Fibroblast of lung (primary cell): ENCODE measurements at places on chromosomes 4 and X.
A peak's percentile ranks its signal among the peaks of the same experiment; 100 is the strongest.

- H3K27me3 ChIP-seq = no peaks in the 10 kb centered on the region
- H3K36me3 ChIP-seq = no peaks in the 10 kb centered on the region
- peak; percentile 85 for DNase-seq
- H3K27ac ChIP-seq = no peak overlapping the region
These were observed 123.2 kb upstream of the LNX1 start for GRCh38 chr4:53714236-53715140.

DNA sequence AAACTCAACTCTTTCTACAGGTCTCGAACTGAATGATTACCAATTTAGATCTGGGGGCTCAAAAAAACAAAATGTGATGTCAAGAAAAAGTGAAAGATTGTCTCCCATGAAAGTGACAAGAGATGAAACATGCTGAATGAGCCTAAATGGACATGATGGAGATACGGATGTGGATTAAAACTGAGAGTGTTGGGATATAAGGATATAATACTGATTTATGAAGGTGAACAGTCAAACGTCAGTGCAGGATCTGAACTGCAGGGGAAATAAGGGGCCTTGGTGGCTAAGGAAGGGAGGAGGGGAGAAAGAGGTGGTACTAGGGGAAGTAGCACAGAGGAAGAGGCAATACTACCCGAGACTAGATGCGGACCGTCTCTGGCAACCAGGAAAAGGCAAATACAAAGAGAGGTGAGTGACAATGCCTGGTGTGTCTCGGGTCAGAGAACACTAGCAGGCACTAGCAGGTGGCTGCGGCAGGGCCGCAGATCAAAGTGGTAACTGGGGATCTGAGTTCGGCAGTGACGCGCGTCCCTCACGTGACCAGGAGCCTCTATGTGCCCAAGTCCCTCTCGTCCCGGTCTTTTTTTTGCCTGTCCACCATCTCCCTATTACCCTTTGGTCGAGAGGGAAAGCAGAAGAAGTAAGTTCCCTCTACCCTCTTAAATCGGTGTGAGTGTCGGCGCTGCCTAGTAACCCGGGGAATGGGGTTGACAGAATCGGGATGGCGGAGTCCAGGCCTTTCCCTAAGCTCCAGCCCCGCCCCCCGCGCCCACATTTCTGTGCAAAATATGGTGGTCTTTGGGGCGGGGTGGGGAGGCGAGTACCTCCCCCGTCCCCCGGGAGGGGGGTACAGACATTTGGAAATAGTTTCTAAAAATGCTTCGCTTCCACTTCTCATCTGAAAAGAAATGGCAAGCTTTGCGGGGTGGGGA is at the start of gene TCEAL1:
Gene TCEAL1, plus strand, starts transcription at position 590 of the 932 bp plus-strand sequence. CDS start 942 bp downstream, outside the sequence.
- no peaks in the 10 kb centered on the region for H3K4me1 ChIP-seq
- no peaks in the 10 kb centered on the region for H3K36me3 ChIP-seq
- H3K27me3 ChIP-seq = no peaks in the 10 kb centered on the region
- H3K4me3 ChIP-seq = peak within 1 kb of the TSS; percentile 64

DNA sequence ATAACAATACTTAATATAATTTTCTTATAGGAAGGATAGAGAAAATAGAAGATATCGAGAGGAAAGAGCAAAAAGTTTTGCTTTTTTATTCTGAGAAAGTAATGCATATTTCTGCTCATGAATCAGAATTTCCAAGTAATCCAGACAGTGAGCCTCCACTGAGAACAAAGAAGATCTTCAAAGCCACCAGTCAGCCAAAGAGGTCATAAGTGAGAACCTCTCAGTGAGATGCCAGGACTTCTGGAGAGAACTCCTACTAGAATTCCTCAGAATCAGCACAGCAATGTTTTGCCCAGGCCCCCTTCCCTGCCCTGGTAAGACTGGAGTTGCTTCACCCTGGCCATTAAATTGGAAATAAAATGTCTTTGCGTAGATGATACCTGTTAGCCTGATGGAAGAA is 254.4 kb upstream of the FAT4 start:
- no peak overlapping the region for H3K27ac ChIP-seq
- no peak overlapping the region for H3K4me3 ChIP-seq
- H3K27me3 ChIP-seq = no peaks in the 10 kb centered on the region
- no peak for DNase-seq
- H3K36me3 ChIP-seq = no peaks in the 10 kb centered on the region
- no peaks in the 10 kb centered on the region for H3K4me1 ChIP-seq

DNA sequence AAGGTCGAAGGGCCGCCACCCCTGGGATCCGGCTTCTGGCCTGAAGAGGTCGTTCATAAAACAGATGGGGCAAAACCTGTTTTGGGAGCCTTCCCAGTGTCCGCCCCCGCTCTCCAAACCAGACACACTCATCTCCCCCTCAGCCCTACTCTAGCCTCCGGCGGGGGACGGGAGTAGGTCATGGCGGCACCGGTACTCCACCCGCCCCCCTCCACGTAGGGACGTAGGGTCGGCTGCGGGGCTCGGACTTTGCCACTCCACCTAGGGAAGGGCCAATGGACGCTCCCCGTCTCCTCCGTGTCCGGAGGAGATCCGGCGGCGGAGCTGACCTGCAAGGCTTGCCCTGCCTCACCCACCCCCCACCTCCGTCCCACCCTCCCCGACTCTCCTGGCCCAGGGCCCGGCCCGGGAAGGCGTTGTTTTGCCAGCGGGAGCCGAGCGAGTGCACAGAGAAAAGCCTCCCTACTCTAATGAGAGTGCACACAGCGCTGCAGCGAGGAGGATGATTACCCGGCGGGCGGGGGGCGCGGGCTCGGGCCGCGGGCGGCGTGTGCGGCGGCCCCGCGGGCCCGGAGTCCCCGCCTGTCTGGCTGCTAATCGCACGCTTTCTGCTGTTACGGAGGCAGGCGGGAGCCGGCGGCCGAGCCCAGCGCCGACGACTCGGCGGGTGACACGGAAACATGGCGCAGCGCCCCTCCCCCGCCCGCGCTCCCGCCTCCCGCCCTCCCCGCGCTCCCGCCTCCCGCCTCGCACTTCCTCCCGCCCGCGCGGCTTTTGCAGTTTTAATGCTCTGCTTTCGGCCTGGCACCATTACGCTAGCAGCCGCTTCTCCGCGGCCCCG is 8.3 kb upstream of the BCOR start:
- no peaks in the 10 kb centered on the region for H3K36me3 ChIP-seq
- H3K27me3 ChIP-seq = no peaks in the 10 kb centered on the region
- H3K4me1 ChIP-seq = peaks cover 3% of the 10 kb centered on the region
- H3K4me3 ChIP-seq = peak overlapping the region; percentile 54

DNA sequence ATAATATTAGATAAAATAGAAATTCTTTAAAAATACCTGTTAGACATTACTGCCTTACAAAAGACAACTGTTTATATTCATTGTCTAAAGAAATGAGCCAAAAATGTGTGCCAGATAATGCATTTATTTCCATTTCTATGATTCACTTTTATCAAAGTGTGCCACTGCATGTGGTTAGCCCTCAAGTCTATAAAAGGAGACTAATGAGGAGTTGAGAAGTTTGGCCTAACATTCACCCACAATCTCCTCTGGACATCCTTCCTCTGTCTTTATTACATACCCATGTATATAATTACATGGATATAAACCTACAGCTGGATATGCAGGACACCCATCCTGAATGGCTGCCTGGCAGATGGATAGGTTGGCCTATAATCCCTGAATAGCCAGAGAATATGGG is 42.6 kb upstream of the PDE5A start:
- no peaks in the 10 kb centered on the region for H3K36me3 ChIP-seq
- H3K4me1 ChIP-seq = no peaks in the 10 kb centered on the region
- no peaks in the 10 kb centered on the region for H3K27me3 ChIP-seq
- H3K4me3 ChIP-seq = no peak overlapping the region

GRCh38 chr4:12852338-12853307 is 631.5 kb downstream of the RAB28 start:
- H3K4me3 ChIP-seq = no peak overlapping the region
- no peaks in the 10 kb centered on the region for H3K27me3 ChIP-seq
- peak; percentile 55 for DNase-seq
- no peaks in the 10 kb centered on the region for H3K4me1 ChIP-seq
- no peak overlapping the region for H3K27ac ChIP-seq

GRCh38 chrX:77447653-77448569 is 722 bp downstream of the FGF16 start:
- H3K4me1 ChIP-seq = no peaks in the 10 kb centered on the region
- no peak overlapping the region for H3K27ac ChIP-seq
- no peak for DNase-seq
- H3K36me3 ChIP-seq = no peaks in the 10 kb centered on the region
